ENCODE measurements at places on chromosomes 4 and X.
A peak's percentile ranks its signal among the peaks of the same experiment; 100 is the strongest.

DNA sequence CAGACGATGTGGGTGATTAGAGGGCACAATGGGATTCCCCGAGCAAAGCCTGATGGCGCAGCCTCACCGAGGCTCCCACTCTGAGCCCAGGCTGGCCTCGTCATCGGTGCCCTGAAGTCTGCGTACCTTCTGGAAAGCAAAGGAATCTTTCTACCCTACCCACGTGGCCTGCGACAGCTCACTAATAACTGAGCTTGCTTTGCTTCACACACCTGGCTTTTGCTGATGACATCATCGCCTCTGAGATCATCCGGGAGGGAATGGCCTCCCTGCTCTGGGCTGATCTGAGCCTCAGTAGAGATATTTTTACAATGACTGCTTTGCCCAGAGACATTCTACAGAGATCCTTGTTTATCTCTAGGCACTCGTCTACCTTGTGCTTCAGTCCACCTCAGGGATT is 45.4 kb upstream of the PDLIM3 start:
- no peak for DNase-seq

GRCh38 chrX:13387666-13388494 is 68.0 kb upstream of the ATXN3L start:
- DNase-seq, result no peak

- no peak for DNase-seq
Observed at GRCh38 chr4:123068081-123068480, 145.7 kb upstream of the NUDT6 start.

DNA sequence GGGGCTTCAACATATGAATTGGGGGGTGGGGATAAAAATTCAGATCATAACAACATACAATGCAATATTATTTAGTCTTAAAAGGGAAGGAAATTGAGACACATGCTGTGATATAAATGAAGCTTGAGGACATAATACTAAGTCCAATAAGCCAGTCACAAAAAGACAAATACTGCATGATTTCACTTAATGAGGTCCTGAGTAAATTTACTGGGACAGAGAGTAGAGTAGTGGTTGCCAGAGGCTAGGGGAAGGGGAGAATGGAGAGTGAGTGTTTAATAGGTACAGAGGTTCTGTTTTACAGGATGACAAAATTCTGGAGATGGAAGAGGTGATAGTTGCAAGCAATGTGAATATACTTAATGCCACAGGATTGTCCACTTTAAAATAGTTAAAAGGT is 89.2 kb upstream of the RAPGEF2 start:
- no peak for DNase-seq

GRCh38 chrX:107673431-107673830 is 45.1 kb downstream of the PRPS1 start:
- no peak for DNase-seq

- DNase-seq, result no peak
Observed at GRCh38 chr4:152554742-152555141, 18.9 kb upstream of the FBXW7 start.

DNA sequence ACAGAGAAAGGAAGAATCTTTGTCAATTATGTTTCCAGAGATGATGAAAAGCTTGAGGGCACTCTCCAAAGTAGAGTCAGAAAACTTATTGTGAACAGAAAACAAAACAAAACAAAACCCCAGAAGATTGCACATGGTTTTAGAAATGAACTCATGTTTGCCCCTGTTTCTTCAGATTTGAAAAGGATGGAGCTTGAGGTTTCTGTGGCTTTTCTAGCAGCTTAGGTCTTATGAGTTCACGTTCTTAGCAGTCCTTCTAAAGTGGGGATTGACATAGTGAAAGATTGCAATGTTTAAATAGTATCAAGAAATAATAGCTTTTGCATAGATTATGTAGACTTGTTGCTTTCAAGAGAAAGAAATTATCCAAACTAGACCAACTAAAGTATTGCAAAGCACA is 421.8 kb downstream of the GBA3 start:
- DNase-seq, result no peak

GRCh38 chr4:8283631-8284121 is 14.1 kb downstream of the HTRA3 start:
- no peak for DNase-seq

DNA sequence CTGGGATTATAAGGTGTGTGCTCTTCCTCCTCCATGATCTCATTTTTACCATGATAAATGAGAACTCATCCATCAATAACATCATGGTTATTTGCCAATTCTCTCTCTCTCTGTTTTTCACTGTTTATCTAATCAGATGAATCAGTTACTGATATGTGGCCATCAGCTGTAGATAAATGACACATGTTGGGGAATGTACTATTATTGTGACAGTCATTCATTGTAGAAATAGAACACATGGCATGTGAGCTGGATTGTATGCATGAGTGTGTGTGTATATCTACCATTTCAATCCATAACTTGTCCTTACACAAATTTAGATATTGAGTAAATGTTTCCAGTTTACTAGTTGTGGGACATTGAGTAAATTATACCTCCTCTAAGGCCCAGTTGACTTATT is 53.0 kb downstream of the OSTC start:
- DNase-seq, result no peak

DNA sequence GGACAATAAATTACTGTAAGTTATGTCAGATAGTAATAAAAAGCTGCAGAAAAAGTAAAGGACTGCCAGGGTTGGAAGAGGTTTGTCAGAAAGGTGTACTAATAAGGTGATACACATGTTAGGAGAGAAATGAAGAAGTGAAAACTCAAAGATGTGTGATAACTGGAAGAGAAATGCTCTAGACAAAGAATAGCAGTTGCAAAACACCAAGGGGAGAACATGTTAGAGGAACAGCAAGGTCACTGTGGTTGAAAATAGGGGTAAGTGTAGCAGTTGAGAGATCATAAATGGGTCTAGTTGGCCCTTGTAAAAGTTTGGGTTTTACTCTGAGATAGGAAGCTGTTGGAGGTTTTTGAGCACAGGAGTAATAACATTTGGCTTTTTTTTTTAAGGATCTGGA is 46.9 kb downstream of the HSPA4L start:
- no peak for DNase-seq

DNA sequence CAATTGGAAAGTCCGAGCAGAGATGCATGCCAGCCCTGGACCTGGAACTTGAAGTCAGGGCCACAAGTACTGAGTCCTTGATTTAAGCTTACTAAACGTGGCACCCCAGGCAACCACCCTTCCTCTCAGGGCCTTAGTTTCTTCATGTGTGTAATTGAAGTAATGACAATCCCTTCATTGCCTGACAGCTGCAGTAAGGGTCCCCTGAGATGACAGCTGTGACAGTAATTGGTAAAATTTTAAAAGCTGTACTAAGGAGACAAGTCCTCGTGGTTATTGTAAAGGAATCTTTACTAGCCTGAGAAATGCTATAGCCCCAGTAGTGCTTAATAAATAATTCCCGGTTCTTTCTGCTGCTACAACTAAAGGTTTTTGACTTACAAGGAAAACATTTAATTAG is 175.1 kb upstream of the RADX start:
- DNase-seq, result no peak

- no peak for DNase-seq
Observed at GRCh38 chr4:33658971-33659370, 2585.3 kb downstream of the ARAP2 start.

- no peak for DNase-seq
Observed at GRCh38 chr4:5705647-5706320, 2.6 kb downstream of the EVC2 start.

DNA sequence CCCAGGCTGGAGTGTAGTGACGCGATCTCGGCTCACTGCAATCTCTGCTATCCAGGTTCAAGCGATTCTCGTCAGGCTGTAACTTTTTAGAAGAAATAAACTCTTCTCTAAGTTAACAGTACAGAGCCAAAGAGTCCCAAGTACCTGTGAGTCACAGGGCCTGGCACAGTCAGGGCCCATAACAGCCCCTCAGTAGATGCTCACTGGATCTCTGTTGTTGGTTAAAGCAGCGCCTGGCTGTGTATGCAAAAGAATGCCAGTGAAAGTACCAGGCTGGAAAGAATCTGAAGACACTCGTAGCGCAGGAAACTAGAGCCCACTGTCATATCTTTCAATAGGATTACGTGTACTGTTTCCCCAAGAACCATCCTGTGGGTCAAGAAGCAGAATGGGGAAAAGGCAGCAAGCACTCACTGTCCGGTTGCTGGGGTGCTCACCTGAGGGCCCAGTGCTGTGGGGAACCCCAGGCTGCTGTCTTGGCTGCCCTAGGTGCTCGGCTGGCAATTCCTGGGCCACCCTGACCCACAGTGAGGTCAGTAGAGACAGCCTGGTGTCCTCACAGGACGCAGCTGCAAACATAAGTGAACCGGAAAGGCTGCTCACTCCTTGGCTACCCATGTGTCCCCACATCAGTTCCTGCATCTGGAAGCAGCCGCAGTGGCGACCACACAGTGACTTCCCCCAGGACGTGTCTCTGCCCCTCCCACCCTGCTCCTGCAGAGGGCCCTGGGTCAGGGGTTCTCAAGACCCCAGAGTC is 3.1 kb upstream of the SLBP start:
- DNase-seq, result no peak

DNA sequence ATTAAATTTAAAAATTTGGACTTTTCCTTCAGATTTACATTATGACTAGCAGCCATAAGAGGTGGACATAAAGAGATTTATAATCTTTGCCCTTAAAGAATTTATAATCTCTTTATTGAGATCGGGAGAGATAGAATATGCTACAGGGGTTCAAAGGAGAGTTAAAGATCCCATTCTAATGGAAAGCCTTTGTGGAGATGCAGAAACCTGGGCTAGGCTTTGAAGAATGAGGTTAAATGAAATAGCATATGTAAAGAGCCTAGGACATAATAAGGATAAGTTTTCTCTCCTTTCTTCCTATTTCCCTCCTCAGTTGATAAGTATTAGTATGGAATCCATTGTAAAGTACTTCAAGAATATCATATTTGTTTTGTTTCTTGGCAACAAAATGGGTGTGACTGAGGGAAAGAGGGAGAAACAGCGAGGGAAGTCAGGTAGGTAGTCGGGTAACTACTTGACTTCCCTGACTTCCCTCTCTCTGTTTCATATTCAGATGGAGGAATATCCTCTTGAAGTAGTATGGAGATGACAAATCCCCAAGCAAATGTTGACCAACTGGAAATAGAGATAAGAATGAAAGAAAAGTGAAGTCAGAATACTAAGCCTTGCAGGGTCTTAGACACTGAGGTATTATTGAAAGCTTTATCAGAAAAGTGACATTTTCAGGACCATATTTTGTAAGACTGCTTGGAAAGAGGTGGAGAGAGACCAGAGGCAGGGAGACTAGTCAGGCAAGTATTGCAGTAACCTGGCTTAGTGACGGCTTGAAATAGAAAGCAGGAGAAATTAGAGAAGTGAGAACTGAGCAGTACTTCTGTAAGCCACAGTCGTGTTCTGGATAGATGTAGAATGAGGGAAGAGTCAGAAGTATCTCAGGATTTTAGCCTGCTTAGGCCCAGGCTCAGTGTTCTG is 82.9 kb downstream of the PDLIM5 start:
- DNase-seq, result no peak

GRCh38 chrX:29903360-29903759 is 312.0 kb upstream of the MAGEB2 start:
- DNase-seq, result no peak

- no peak for DNase-seq
Observed at GRCh38 chr4:3145234-3145924, 70.9 kb downstream of the HTT start.

DNA sequence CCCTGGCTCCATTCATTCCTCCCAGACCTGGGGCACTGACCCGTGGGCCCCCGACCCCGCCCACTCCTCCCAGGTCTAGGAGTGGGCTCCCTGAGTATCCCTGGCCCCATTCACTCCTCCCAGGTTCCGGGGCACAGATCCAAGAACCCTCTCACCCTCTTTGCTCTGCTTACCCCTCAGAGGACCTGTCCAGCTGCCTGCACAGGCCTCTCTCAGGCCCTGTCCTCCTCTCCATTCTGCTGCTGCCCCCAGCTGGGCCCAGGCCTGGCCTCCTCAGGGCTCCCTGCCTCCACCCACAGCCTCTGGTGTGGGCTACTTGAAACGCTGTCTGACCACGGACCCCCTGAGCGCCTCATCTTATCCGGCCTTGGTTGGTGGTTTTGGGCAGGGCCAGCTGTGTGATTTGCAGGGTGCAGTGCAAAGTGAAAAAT is 217.7 kb upstream of the PSAPL1 start:
- DNase-seq, result no peak

GRCh38 chrX:15909605-15910004 is 55.0 kb upstream of the AP1S2 start:
- DNase-seq, result no peak

DNA sequence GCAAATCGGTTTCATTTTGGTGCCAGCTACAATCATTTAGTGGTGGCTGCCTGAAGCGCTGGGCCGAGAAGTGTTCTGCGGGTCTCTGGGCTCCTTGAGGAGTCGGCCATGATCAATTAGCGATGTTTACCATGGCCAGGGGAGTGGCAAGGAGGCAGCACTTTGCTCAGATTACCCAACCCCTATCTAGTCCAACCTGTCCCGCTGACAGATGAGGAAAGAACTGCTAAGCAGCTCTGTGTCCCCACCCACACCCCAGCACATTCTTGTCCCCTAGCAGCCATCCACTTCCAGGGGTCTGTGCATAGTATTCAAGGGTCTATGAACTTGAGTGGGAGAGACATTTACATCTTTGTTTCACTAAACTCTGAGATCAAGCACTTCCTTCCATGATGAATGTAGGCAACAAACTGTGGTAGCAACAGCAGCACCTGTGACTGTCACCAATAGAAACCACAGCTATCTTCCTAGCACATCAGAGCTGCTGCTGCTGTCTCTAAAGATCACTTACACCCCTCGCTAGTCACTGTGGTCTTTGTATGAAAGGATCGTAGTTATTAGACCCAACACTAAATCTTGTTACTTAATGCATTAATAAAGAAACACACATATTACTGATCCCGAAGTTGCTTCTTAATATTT is 331.6 kb downstream of the BCOR start:
- DNase-seq, result no peak

DNA sequence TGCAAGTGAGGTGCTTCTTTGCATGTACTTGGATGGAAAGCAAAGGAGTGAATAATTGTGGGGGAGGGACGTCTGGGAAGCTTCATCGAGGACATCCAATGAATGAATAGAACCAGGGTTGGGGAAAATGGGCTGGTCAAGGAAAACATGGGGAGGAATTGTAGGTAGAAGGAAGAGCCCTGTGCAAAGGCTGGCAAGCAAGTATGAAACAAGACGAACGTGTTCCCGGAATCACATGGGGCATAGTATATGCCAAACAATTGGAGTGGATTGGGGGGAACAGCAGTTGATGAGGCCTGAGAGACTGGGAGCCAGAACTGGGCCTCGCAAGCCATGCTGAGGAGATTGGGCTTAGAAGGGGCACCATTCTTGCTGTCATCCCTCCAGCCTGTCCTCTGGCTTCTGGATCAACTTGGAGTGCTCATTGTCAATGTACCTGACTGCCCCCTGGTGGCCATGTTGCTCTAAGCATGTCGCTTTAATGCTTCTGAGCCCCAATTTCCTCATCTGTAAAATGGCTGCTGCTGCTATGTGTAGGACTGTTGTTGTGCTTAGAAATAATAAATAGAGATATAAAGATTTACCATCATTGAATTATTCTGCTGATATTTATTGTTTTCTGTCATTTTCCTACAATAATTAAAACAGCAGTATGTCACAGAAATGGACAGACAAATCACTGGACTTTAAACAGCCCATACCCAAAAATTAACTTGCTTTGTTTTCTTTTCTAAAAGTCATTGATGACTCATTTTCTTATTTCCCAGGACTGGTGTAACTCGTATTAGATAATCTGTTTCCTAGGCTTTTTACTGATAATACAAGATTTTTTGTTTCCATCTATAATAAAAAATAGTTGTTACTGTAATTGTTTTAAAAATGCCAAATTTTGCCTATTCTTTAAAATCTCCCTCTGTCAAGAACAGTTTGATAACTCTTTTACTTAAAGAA is 66.4 kb downstream of the JADE3 start:
- DNase-seq, result peak; percentile 46

GRCh38 chrX:39757971-39758370 is 339.8 kb downstream of the BCOR start:
- no peak for DNase-seq

- no peak for DNase-seq
Observed at GRCh38 chr4:1973661-1974060, 35.1 kb downstream of the NELFA start.

Data from activated T-helper 1 cell treated with anti-CD3 and anti-CD28 coated beads, Interleukin-2, amount 50 U/mL, for 16 hours (primary cell).